CD4-positive, alpha-beta T cell treated with Interferon alpha-2 for 1 hour (primary cell): ENCODE measurements at places on chromosomes 7 and 10.

GRCh38 chr7:29102558-29103151 lies 43.7 kb downstream of the CPVL start:
- DNase-seq: peak; percentile 52

DNA sequence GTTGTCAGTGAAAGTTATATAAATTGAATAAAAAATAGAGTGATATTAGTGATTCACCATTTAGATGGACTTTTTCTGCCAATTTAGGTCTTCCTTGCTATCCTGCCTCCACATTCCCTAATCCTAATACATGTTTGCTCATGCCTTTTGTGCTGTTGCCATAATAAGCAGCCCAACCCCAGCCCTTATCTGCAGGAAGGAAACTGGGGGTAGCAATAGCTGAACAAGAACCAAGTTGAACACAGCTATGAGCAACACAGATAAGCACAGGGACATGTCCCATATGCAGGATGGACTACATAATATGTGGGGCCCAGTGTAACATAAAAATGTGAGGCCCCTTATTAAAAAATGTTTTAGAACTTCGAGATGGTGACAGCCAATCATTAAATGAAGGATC lies 91.2 kb upstream of the AHR start:
- DNase-seq: no peak

- no peak for DNase-seq
These were observed 42.3 kb downstream of the GPAM start for GRCh38 chr10:112141292-112141691.

GRCh38 chr10:103276896-103277712 lies at the start of gene INA:
Gene INA (plus strand): TSS chr10:103277138. CDS start chr10:103277212, 74 bp downstream.
- DNase-seq: no peak

DNA sequence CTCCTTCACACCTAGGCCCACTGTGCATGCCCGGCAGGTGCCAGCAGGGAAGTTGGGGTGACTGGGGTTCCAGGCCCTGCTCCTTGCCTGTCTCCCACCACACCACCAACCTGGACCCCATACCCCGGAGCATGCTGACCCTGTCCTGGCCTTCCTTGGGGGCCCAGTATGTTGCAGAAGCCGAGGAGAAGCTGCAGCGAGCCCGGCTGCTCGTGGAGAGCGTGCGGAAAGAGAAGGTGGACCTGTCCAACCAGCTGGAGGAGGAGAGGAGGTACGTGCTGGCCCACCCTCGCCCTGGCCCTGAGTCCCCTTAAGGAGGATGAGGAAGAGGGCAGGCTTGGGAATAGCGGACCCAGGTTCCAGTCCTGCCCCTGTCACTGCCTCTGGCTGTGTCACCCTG lies 70.8 kb downstream of the CLIP2 start:
- no peak for DNase-seq

DNA sequence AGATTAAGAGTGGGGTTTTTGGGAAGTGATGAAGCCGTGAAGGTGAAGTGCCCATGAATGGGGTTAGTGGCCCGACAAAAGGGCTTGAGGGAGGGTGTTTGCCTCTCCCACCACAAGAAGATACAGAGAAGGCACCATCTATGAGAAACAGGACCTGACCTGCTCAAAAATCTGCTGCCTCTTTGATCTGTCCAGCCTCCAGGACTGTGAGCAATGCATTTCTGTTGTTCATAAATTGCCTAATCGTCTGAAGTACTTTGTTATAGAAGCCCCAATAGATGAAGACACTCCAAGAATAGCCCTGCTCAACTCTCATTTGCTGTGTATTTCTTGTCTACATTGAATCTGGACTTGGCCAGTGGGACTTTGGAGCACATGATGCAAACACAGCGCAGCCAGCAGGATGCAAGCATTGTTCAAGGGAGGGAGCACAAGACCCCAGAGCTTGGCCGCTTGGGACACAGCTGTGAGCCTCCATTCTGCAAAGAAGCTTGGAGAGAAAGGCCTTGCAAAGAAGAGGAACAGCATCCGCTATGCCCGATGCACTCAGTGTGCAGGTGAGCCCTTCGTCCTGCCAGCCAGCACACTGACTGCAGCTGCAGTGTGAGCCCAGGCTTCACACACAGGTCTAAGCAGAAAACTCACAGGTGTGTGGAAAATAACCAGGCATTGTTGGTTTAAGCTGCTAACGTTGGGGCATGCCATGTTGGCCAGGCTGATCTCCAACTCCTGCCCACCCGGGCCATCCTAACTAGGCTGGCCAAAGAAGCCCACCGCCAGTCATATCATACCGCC lies 73.2 kb upstream of the KLF6 start:
- no peak for DNase-seq

DNA sequence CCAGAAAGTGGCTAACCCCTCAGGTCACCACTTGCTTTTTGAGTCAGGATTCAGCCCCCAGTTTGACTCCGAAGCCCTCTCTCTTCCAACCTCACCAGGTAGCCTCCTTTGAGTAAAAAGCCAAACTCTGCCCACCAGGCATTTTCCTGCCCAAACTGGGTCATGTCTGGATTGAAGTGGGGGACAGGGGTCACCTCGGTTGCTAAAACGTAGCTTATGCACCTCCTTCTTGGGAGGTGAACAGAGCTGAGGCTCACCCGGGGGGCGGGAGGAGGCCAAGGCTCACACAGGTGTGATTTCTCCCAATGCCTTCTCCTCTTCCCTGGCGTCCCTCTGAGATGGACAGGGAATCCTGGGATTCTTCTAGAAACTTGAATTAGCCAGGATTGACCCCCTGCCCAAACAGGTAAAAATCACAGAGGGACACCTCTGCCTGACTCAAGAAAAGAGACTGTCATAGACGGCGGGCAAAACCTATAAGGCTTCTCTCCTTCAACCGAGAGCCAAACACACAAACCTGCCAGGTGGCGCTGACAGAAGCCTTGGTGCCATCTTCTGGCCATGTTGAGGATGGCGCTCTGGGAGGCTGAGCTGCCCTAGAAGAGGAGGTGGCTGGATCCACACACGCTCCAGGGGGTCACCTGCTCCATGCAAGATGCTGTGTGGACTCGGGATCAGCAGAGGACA lies 51.6 kb downstream of the PRLHR start:
- peak; percentile 30 for DNase-seq

- no peak for DNase-seq
These were observed 272.9 kb upstream of the KLF6 start for GRCh38 chr10:4057725-4058513.
